PC-9 (cell line): ENCODE measurements at places on chromosomes 2 and 18.
A peak's percentile ranks its signal among the peaks of the same experiment; 100 is the strongest.

- no peak for DNase-seq
Observed at GRCh38 chr2:16303273-16303577, 362.4 kb downstream of the CYRIA start.

DNA sequence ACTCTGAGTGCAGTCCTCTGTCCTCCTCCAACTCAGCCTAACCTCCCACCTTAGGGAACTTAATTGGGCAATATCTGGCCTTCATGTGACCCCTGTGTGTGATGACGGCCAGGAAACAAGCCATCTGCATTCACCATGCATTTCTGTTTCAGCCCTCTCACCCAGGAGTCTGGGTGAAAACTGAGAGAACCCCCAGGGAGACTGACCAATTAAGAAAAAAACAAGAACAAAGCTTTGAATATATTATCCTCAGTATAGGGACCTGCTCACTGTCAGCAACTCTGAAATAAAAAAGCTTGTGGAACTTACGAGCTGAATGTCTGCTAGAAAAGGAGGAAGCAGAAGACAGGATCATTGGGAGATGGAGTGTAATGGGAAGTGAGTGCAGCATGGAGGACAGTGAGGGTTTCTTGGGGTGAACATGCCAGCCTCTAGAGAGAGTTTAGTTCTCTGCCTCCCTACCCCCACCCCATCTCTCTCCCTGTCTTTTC lies 9.5 kb downstream of the MAPRE2 start:
- DNase-seq, result no peak

DNA sequence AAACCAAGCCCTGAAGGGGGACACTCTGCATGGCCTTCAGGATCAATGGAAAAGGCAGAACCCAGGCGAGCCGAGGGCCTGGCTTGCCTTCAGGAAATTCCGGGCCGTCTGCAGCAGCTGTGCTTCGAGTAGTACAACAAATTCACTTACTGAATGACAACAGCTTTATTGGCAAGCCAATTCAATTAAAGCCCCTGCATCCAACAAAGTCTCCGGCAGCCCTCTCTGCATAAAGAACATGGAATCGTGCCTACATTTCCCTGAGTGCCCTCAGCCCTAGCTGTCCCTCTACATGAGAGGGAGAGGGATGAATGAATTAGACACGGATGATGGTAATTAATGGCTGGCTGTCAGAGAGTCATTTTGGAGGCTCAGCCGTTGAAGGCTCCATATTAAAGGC lies 189.0 kb downstream of the BCL11A start:
- no peak for DNase-seq

DNA sequence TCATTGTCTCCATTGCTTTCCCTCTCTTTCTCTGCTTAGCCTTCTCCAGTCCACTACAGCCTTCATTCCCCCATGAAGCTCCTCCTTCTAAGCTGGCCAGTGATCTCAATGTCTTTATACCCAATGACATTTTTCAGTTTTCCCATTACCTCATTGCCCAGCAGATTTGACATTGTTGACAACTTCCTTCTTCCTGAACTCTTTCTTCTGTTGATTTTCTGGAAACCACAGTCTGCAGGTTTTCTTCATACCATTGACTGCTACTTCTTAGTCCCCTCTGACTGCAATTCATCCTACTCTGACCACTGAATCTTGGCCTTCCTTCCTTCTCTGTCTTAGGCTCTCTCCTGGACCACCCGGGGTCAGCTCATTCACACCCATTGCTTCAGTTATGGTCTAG lies 22.9 kb upstream of the SPP2 start:
- no peak for DNase-seq

GRCh38 chr2:111121828-111122630 lies 1.3 kb downstream of the BCL2L11 start:
- peak; percentile 76 for DNase-seq

DNA sequence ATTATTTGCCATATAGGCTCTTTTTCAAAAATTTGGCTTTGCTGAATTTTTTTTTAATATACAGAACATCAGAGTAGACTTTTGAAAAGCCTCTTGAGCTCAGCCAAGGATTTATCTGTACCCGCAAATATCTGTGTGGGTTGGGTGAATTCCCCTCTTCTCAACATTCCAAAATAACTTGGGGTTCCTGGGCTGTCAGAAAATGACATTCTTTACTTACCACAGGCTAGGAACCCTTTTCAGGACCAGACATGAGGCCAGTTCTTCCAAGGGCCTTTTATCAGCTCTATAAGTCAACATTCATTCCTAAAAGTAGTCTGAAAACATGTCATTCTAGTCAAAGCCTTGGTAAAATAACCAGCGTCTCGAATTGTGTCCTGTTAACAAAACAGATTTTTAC lies 28.8 kb upstream of the FEZ2 start:
- no peak for DNase-seq

- no peak for DNase-seq
Observed at GRCh38 chr2:7368211-7368610, 451.0 kb downstream of the RNF144A start.

DNA sequence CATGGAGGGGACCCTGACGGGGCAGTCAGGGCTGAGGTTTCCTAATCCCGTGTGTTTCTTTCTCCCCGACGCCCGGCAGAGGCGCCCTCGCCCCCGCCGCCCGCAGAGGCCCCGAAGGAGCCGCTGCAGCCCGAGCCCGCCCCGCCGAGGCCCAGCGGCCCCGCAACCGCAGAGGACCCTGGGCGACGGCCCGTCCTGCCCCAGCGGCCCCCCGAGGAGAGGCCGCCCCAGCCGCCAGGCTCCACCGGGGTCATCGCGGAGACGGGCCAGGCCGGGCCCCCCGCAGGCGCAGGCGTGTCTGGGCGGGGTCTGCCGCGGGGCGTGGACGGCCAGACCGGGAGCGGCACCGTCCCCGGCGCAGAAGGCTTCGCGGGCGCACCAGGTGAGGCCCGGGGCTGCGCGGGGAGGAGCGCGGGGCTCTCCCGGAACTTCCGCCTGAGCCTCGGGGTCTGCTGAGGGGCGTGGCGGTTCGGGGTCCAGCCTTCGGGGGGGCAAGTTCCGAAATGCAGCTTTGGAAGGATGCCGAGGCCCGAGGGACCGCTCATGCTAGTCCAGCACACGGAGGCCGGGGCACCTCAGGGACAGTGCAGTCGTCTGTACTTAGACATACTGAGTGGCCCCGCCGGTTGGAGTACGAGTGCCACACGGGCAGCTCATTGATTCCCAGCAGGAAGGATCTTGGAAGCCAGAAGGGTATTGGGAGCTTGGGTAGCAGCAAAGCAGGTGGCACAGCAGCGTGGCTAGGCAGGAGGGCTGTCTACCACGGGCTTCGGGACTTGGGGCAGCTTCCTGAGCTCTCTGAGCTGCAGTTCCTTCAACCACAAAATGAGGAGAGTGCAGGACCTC lies 60.1 kb downstream of the EMILIN2 start:
- peak; percentile 18 for DNase-seq

DNA sequence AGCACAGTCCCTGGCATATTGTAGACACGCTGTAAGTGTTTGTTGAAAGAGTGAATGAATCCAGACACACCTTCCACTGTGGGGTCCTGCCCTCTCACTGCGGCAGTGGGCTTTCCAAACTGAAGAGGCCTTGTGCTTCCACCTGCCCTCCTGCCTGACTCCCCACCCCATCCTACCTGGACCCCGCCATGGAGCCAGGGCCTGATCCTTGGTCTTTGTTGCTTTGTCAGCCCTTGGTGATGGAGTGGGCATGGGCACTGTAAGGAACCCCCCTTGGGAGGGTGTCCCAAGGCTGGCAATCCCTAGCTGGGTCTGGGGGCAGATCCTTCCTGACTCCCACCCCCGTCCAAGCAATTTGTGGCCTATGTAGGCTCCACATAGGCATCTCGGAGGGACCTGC lies 33.1 kb downstream of the KLHL29 start:
- DNase-seq, result no peak

DNA sequence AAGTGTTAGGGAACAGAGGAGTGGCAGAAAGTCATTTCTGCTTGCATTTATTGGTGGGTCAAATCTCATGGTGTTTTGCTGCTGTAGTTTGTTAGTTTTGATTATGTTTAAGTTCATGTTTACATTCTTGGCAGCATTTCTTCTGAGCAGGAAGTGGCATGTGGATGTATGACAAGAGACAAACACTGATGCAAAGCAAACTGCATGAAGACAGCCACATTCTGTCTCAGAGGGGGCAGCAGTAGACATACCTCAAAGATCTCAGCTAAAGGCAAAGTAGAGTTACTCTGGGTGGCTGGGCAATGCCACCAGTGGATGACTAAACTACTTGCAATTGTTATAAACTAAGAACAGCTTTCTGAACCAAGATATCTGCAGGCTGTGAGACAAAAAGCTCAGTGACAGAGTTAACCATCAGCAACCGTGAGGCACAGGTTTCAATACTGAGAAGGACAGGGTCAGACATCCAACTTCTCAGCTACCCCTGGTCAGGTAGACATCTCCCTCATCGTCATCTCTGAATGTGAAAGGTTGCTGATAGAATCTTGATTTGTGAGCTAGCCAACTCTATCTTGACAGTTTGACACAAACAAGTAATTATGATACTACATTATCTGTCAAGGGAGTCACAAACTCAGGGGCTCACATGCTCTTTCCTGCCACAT lies 16.4 kb downstream of the GALNT3 start:
- DNase-seq, result no peak

GRCh38 chr18:47709556-47709955 lies 220.9 kb downstream of the SMAD2 start:
- DNase-seq, result no peak
